ENCODE measurements at places on chromosomes 7 and 10.

GRCh38 chr7:94276795-94277194, 117.9 kb upstream of the COL1A2 start:
- DNase-seq = peak; percentile 22

DNA sequence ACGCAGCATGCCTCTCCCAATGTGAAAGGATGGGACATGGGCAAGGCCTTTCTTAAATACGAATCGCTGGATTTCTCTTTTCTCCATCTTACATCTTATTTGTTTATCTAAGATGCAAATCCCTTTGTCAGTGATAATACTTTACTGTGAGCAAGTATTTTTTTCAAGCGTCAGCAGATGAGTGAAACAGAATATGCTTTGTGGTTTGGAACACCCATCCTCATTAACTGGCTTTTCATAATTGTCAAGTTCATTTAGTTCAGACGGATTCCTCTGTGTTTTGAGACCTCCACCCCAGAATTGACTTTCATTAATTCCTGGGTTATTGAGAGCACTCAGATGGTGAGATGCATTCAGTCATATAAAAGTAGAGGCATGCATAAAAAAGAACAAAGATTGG, 149.8 kb downstream of the NSUN6 start:
- DNase-seq = no peak

DNA sequence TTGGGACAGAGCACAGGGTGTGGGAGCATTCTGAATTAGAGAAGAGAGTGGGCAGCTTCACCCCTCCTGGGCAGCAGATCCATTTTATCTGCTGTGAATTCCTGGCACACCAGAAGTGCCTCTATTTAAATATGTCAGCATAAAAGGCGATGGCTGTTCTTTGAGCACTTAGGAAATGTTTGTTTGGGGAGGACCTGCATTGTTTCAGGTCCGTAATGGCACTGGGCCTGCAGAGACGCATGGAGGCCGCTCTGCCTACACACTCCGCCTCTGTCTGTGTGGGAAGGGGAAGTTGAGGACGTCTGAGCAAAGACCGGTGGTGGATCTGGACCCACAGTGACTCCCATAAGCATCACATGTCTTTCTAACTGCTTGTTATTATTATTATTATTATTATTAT, 253.2 kb downstream of the CAMK1D start:
- peak; percentile 70 for DNase-seq

DNA sequence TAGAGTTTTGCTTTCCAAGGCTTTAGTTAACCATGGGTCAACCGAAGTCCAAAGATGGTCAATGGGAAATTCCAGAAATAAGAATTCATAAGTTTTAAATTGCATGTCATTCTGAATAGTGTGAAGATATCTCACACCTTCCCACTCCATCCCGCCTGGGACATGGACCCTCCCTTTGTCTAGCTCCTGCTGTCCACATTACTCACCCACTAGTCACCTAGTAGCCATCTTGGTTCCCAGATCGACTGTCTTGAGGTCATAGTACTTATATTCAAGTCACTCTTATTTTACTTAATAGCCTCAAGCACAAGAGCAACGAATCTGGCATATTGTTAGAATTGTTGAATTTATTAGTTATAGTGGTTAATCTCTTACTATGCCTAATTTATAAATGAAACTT, 366.6 kb downstream of the PRPF18 start:
- DNase-seq = no peak
